ENCODE measurements at places on chromosomes 13 and 19.
A peak's percentile ranks its signal among the peaks of the same experiment; 100 is the strongest.

DNA sequence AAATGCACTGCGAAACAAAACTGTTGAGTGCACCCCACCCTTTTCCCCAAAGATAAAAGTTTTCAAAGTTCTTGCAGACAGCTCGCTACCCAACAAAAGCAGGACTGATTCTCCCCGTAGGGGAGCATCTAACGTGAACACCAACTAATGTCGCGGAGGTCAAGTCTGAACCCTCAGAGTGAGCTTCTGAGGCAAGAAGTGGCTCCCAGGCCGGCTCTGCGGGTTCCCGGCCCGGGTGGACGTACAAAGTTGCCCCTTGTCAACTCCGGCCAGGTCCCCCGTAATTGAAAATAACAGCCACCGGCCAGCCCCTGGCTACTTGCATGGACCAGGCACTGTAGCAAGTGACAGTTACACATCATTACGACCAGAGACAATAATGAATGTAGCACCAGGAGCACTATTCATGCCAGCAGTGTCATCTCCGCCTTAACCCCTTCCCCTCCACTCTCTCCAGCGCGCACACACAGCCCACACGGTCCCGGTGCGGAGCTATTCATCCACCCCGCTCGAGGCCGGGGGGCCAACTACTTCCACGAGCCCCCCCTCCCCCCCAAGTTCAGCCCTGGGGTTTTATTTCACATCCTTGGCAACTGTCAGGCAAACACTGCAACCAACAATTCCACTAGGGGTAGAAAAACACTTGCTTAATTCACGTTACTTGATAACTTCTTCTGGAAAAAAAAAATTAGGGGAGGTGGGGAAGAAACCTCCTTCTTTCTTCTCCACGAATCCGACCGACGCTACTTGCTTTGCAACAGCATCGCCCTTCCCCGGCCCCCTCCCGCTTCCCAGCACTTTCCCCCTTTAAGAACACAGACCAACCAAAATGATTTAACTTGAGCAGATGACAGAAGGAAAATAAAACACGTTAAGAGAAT, 1.2 kb downstream of the KLF12 start:
- DNase-seq, result peak; percentile 34

- DNase-seq, result peak; percentile 40
Measured at GRCh38 chr13:94335761-94336526, 143.5 kb downstream of the DCT start.

DNA sequence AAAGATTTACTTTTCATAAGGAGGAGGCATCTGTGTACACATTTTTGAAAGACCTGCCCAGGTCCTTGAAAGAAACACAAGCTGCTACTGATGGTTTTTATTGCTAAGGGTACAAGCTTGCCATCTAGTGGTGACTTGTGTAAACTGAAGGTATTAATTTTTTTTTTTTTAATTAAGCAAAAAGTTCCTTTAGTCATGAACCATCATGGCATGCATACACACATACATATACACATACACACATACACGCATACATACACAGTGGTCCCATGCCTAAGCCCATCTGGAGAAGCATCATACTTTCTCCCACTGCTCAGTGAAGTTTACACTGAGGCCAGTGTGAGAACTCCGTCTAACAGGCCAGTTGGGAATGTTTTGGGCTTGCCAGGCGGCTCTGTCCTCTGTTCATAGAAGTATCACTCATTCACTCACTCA, 312.5 kb downstream of the DCLK1 start:
- DNase-seq, result peak; percentile 2

- DNase-seq, result peak; percentile 15
Measured at GRCh38 chr19:38433268-38433733, at the start of gene RYR1. Gene RYR1 (plus strand): TSS chr19:38433691. CDS start chr19:38433830, 139 bp downstream.

- no peak for DNase-seq
Measured at GRCh38 chr19:45515807-45516401, 8.6 kb downstream of the VASP start.

Data from HCEC 1CT (cell line).